NCI-H748 treated with DMSO at 0.1 percent for 48 hours (cell line): ENCODE measurements at places on chromosomes 2 and 18.

DNA sequence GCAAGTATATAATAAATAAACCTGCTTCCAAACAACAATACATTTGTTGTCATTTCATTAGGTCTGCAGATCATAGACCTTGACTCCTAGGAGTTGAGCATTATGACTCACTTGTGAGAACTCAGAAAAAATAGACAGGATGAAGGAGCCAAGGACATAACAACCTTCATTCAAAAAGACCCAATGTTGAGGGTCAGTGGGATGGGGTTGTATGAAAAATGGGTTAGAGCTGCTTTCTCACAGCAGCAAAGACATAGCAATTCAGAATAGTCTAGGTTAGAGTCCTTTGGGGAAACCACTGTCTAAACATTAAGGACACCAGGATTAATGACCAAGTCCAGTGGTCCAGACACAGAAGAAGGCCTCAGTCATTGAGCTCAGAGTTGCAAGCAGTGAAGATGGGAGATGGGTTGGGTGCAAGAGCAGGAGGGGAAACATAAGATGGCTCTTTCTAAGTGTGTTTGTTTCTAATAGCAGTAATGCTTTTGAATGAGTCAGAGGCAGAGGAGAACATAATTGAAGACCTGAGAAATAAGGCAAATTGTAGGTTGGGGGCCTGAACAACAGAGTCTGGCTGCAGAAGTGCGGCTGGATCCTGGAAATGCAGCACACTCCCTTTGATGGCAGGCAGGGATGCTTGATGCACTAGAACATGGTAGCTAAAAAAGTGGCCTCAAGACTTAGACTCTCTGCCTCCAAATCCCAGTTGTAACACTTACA, 3.7 kb upstream of the SERPINB10 start:
- DNase-seq = no peak

DNA sequence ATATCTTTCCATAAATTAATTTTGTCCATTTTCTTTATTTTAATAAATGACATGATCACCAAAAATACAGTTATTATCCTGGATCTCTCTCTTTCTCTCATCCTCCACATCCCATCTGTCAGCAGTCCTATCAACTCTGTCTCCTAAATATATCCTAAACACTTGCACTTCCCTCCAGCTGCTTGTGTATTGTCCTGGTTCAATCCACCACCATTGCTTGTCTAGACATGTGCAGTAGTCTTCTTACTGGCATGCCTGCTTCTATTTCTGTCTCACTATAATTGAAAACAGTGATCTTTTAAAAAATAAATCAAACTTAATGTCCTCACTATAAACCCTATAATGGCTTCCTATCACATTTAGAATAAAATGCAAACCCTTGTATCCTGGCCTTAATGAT, 2168.6 kb upstream of the PIK3C3 start:
- DNase-seq = no peak

GRCh38 chr2:26299471-26300101, 46.4 kb upstream of the SELENOI start:
- no peak for DNase-seq

- no peak for DNase-seq
Measured at GRCh38 chr2:70751881-70752280, 16.1 kb downstream of the ADD2 start.

- no peak for DNase-seq
Measured at GRCh38 chr2:183059561-183059960, 19.0 kb upstream of the DUSP19 start.

GRCh38 chr2:10282611-10283105, 20.0 kb upstream of the HPCAL1 start:
- DNase-seq = no peak

DNA sequence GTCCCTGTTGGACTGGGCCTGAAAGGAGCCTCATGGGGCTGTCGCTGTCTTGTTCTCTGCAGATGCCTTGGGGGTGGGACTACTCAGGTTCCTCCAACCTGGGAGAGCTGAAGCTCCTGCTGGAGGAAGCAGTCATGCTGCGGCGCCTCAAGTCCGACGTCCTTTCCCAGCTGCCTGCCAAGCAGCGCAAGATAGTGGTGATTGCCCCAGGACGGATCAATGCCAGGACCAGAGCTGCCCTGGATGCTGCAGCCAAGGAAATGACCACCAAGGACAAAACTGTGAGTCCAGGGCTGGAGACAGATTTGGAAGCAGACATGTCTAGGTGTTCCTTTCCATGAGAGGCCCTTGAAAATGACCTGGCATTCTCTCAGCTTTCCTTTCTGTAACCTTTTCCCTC, 38.5 kb downstream of the SMARCAL1 start:
- no peak for DNase-seq
